ENCODE measurements at places on chromosomes 7 and 10. TPM values are rescaled to one million over a fixed set of nuclear protein-coding genes. Genes with fewer than 3 reads are reported as not detected.

KNDC1 gene
- 11.0 TPM for total RNA-seq

ADRA2A gene
- 13.1 TPM for total RNA-seq

FAM204A gene
- total RNA-seq = 55.3 TPM

KLF14 gene
- total RNA-seq = 0.14 TPM

SHH gene
- total RNA-seq = 47.1 TPM
